ENCODE measurements at places on chromosomes 1 and 21.

GRCh38 chr1:21605964-21606705, 63.0 kb downstream of the RAP1GAP start:
- no peak for DNase-seq

- DNase-seq, result no peak
Measured at GRCh38 chr1:84013708-84014107, 14.8 kb upstream of the TTLL7 start.

DNA sequence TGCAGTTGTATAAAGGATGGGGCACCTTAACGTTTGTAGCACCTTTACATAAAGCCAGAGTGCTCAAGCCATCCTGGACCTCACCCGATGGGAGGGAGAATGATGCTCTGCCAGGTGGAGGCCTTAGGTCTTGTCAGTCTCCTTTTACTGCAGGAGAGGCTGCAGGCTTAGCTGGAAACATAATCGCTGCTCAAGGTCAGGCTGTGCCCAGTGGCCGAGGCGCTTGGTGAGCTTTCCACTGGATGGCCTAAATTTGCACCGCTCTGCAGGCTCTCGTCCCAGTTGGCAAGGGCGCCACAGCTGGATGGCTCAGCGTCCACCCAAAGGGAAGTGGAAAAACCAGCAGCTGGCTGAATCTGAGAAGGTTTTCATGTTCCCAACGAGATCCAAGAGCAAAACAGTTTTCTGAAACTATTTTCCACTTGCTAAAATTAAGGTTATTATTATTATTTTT, 438.9 kb downstream of the CAMTA1 start:
- DNase-seq, result no peak

DNA sequence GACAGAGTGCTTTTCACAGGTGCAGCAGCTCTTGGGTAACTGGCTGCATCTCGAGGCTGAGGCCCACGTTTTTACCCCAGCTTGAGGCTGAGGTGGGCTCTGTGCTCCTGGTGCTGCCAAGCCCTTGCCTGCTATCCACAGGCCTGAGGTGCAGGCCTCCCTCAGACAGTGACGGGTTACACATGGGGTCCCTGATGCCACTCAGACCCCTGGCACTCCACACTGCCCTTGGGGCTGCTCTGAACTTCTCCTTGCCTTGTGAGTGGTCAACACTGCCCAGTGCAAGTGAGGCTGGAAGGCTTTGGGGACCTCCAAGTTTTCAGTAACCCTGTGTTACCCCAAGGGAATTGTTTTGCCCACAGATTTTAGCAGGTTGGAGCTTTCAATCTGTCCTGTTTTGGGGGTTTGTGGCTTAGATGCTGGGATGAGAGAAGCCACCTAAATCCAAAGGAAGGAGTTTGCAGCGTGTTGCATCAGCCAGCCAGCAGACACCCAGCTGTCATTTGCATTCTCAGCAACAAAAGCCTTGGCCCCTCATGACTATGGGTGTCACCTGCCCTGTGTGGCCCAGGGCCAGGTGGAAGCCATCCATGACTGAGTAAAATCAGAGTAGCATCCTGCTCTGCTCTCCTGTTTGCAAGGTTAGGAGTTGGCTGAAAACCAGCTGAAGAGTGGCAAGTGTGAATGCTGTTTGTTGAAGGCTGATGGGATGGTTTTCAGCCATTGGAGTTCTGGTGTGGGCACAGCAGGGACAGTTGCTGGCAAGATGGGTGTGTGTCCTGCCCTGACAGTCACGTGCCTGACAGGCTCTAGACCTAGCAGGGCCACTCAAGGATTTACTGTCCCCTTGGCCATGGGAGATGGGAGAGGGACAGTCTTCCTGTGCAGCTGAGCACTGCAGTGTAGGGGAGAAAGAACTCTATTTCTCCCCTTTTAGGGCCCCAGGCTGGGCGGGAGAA, 3.2 kb downstream of the RNF187 start:
- DNase-seq, result no peak

DNA sequence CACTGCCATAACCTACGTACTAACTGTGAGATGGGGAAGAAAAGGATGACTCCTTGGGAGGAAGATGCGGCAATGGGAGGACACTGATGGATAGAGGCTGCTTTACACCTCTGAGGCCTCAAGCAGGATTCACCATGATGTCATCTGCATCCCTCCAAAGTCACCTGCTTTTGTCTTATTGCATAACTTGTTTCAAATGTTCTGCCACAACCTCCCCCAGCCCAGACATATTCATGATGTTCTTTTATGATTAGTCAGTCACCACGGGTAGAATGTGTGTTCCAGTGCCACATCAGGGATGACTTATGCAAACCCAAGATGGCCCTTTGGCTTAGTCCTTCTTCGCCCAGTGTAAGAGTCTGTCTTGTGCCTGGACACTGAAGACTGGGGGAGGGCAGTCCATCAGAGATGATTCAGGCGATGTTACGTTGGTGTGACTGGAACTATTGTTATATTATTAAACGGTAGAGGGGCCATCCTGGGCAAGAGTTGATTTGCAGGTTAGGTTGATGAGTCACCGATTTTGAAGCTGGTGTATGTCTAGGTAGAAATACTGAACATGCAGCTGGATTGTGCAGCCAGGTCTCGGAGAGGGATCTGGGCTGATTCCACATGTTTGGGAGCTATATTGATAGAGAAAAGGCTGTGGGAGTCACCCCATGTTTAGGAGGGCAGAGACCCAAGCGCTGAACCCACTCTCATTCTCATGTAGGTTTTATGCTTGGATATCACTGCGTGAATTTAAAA, 32.6 kb downstream of the RYR2 start:
- no peak for DNase-seq

GRCh38 chr1:182217071-182217470, 155.6 kb upstream of the ZNF648 start:
- peak; percentile 69 for DNase-seq

GRCh38 chr1:182083851-182084486, 22.5 kb upstream of the ZNF648 start:
- no peak for DNase-seq

DNA sequence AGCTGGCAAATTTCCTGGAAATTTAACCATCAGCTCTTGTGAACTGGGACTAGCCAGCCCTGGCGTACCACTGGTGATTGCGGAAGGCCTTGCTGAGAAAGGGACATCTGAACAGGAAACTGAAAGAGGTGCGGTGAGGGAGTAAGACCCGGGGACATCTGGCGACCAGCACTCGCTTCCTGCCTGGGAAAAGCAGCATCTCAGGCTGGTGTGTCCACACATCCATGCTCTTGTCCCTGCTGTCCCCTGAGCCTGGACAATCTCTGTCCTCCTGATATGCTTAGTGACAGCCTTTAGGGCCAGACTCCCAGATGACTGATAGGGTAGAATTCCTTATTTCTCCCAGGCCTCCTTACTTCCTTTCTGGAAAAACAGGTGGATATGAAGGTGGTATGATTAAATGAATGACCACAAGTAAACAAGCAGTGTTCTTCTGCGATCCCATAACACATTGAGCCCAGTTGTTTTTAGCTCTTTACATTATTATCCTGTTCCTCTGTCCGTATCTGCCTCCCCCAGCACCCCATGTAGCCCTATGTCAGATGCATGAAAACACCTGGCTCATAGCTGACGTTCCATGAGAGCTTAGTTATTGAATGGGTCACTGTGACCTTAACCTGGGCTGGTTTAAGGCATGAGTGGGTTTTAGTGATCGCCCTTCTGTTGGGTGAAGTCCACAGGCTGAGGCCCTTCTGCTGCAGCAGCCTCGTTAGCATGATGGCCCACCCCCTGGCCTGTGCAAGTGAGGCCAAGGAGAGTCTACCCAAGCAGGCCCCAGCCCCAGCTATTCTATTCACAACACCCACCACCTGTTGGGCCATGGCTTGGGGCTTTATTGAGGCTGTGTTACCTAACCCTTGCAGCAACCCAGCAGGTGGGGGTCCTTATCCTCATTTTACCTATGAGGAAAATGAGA, 76.1 kb upstream of the GADD45A start:
- peak; percentile 26 for DNase-seq

DNA sequence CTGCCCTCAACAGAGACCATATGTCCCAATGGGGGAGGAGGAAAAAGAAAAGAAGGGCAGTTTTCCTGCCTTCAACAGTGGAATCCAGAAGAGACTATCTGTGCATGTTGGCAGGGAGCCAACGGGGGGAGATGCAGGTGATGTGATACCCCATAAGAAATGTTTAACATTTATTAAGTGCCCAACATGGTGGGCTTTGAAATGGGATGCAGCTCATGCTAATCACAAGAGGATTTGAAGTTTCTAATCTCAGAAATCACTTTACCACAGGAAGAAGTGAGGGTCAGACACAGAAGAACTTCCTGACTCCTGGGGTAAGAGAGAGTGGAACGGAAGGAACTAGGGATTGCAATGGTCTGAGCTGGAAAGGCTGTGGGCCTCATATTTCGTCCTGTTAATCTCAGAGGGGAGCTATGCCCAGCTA, 16.2 kb downstream of the CSRP1 start:
- no peak for DNase-seq

Measured in AG08395 (cell line).